Left renal pelvis (tissue), 4 donors: ENCODE measurements at places on chromosomes 7 and 10.

DNA sequence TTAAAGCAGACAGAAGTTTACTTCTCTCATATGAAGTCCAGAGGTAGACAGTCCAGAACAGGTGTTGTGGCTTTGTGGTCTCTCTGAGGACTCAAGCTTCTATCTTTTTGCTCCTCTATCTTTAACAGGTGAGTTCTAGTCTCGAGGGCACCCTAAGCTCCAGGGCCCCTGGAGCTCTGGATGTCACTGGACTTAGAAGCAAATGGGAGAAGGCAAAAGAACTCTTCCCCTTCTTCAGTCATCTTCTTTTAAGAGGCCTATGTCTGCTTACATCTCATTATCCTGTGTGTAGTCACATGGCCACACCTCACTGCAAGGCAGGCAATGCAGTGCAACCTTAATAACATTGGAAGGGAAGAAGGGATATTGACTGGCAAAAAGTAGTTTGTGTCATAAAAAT lies 61.6 kb downstream of the ADCYAP1R1 start:
- DNase-seq: no peak

- no peak for DNase-seq
These were observed 21.5 kb upstream of the OR6B1 start for GRCh38 chr7:143978585-143978984.

DNA sequence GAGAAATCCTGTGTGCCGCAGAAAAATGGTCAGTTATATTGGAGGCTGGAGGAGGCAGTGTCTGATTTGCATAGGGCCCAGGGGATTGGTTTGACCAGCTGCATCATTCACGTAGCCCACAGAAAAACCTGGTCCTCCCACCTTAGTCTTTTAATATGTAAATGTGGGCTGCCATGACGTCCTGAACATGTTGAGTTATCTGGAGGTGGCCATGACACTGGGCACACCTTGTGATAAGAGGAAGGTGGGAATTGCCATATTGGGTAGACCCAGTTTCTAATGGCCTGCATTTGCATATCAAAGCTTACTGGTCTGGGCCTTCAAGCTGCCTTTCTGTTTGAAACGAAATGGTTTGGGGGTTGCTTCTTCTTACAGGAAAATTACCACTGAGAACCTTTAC lies 162.2 kb downstream of the AHR start:
- no peak for DNase-seq

DNA sequence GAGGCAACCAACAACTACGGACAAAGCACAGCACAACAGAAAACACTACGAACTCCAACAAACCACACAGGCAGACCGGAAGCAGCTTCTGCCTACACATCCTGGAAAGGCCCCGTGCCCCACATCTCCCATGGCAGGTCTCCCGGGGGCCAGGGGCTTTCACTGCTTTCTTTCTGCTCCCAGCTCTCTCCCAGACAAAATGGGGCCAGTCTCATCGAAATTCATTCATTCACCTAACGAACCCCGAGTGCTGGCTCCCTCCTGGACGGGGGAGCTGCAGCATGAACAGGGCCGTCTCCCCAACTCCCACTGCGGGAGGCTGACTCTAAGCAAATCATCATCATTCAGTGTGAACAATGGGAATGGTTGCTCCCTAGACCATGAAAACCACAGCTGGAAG lies 47.6 kb upstream of the NANOS1 start:
- no peak for DNase-seq

DNA sequence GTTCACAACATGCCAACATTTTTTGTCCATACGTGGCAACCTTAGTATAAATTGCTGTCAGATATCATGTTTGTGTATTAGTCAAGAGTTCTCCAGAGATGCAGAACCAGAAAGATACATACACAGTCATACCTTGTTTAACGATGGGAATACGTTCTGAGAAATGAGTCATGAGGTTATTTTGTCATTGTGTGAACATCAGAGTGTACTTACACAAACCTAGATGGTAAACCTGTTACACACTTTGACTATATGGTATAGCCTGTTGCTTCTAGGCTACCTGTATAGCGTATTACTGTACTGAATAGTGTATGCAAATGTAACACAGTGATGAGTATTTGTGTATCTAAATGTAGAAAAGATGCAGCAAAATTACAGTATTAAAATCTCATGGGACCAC lies 22.3 kb downstream of the ZNF518A start:
- DNase-seq: no peak

GRCh38 chr7:87328281-87328680 lies 17.2 kb upstream of the CROT start:
- no peak for DNase-seq

GRCh38 chr7:84686373-84686772 lies 491.8 kb upstream of the SEMA3A start:
- DNase-seq: no peak

GRCh38 chr10:92627845-92628480 lies 35.0 kb downstream of the KIF11 start:
- no peak for DNase-seq

GRCh38 chr10:63711867-63712716 lies 190.9 kb downstream of the REEP3 start:
- no peak for DNase-seq

DNA sequence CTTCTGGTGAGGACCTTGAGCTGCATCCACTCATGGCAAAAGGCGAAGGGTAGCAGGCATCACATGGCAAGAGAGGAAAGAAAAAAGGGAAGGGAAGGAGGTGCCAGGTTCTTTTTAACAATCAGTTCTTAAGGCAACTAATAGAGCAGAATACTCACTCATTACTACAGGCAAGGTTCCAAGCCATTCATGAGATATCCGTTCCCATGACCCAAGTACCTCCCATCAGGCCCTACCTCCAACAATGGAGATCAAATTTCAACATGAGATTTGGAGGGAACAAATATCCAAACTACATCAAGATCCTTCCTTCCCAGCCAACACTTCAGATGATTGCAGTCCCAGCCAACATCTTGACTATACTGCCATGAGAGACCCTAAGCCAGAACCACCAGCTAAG lies 38.9 kb upstream of the YAE1 start:
- no peak for DNase-seq

GRCh38 chr10:13707156-13707881 lies 120.6 kb downstream of the PRPF18 start:
- peak; percentile 86 for DNase-seq

DNA sequence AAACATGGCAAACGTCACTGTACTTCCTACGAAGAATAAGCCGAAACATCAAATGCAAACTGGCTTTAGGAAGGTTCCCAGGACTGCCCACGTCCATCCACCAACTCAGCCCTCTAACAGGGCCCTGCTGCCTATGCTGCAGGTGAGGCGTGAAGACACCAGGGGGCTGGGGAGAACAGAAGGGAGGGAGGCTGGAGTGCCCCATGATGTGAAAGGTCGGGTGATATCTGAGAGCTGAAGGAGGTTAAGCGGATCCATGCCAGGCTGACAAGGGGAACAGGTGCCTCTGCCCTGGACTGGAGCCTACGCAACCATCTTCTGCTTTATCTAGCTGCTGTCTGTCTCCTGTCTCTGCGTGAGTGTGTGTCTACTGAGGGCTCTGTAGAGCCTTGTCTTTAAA lies 40.2 kb upstream of the ATP6V0A4 start:
- DNase-seq: no peak

GRCh38 chr10:94370501-94370900 lies 7.8 kb upstream of the NOC3L start:
- DNase-seq: no peak

DNA sequence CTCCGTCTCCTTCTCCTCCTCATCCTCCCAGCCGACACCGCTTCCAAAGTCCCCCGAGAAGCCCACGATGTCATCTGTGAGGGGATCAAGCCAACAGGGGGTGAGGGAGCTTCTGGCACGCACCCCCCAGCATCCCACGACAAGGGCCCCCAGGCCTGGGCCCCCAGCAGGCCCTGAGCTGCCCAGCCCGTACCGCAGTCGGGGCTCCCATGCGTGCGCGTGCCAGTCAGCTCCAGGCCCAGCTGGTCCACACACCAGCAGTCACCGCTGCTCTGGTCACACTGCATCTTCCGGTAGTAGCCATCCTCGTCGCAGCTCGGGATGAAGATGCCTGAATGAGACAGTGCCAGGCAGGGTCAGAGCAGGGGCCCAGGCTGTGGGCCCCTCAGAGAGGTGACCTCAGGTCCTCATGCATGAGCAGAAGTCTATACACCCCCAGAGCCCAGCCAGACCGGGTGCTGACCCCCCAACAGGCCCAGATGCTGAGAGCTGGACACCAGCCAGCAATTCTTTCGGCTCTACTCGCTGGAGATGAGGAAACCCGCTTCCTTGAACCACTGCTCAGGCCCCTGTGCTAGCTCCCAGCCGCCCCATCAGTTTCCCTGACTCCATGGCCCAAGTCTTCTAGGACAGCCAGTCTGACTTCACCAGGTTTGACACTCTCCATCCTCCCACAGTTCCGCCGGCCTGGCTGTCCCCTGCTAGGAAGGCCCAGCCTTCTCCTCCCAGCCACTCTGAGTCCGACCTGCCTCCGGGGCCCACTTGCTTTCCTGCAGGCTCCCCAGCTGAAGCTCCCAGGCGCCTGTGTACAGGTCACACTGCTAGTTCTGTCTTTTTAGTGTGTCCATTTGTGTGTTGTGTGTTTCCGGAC lies 25.3 kb downstream of the SPOCK2 start:
- DNase-seq: no peak

- no peak for DNase-seq
These were observed 262.2 kb downstream of the ZMYND11 start for GRCh38 chr10:397321-398068.

GRCh38 chr10:89207181-89207800 lies at the start of gene CH25H:
TSS of gene CH25H (minus strand) at chr10:89207317. CDS start at chr10:89207292, 25 bp downstream.
- no peak for DNase-seq

DNA sequence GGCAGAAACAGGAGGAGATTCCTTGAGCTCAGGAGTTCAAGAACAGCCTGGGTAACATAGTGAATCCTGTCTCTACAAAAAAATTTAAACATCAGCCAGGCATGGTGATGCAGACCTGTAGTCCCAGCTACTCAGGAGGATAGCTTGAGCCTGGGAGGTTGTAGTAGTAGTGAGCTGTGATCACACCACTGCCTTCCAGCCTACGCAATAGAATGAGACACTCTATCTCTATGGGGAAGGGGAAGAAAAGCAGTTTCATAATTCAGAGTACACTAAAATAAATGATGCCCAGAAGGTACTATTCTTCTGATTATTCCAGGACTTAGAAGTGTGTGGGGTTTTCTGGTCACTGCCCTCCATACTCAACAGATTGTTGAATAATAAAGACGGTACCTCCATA lies 177.3 kb downstream of the KMT2E start:
- no peak for DNase-seq

DNA sequence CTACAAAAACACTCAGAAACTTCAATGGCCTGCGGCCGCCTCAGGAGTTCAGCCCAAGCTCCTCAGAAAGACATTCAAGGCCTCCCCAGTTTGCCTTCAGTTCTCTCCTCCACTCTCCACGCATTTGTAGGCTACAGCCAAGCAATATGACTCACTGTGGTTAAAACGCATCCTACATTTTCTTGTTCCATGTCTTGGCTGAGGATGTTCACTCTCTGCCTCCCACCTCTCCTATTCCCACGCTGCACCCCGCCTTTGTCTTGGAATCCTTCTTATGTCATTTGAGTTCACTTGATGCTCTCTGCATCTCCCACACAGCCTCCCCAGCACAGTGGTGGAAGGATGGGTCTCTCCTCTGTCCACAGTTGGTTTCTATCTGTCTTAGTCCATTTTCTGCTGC lies 184.8 kb downstream of the NPSR1 start:
- DNase-seq: no peak

DNA sequence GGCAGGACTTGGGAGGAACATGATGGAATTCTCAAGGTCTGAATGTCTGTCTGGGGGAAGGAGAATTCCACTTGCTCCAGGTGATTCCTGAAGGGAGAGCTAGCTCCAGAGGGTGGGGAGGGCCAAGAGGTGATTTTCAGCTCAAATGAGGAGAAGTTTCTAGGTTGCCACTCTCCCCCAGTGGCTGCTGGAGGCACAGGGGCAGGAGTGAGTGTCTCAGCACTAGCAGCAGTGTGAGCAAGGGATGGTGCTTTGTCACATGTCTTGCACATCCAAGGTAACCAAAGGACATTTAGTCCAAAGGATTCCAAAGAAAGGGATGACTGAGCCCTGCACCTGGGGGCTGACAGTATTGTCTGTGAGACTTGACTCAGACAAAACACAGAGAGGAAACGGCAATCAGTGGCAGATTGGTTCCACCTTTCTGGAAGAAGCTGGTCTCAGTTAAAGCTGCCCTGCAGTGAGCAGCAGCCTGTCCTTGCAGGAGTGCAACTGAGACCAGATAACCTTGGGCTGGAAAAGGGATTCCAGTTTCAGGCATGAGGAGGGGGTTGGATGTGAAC lies 51.2 kb upstream of the PCBD1 start:
- no peak for DNase-seq

- no peak for DNase-seq
These were observed 75.1 kb upstream of the INSIG1 start for GRCh38 chr7:155222573-155222972.
